ENCODE measurements at places on chromosomes 1 and 21.

DNA sequence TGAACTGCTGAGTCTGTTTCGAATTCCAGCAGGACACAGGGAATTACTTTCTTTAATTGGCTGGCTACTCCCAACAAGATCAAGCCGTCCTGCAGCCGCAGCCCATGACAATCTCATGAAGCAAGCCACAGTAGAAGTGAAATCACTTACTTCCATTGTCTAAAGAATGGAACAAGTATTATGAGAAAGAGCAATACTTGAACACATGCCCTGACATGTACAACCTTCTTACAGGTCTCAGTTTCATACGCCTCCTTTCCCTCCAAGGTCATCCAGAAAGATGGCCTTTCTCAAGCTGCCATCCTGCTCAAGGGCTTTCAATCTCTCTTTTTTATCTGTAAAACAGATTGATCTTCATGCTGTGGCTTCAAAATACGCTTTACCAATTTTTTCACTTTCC, 85.1 kb downstream of the PCSK9 start:
- no peak for DNase-seq

- DNase-seq, result peak; percentile 80
Measured at GRCh38 chr1:43582162-43582566, 51.5 kb downstream of the PTPRF start.

DNA sequence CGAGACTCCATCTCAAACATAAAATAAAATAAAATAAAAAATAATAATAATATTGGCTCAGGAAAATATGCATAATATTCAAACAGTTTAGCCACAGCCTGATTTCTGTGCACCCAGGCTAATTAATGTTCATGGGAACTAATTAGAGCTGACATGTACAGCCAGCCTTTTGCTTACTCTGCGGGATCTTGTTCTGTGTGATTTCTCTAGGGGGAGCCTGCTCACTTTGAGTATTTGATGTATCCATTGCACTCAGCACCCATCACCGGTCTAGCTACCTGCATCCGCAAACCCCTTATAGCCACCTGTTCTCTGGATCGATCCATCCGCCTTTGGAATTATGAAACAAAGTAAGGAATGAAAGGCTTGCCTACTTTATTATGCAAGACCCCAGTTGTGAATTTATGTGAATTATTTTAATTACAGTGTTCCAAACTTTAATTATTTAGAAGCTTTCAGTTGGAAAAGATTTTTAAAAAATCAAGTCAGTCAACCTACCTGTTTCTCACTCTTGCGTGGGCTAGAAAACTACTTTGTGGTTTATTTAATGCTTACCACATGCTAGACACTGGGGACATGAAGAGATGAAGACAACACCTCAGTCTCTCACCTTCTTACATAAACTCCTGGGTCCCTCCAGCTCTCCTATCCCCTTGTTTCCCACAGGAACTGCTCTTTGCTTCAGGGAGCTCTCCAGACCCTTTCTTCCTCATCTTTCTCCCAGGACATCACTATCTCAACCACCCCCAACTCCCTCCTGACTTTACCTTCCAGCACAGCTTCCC, 25.4 kb downstream of the CFAP57 start:
- no peak for DNase-seq

GRCh38 chr1:117499071-117499470, 106.8 kb upstream of the TENT5C start:
- no peak for DNase-seq

DNA sequence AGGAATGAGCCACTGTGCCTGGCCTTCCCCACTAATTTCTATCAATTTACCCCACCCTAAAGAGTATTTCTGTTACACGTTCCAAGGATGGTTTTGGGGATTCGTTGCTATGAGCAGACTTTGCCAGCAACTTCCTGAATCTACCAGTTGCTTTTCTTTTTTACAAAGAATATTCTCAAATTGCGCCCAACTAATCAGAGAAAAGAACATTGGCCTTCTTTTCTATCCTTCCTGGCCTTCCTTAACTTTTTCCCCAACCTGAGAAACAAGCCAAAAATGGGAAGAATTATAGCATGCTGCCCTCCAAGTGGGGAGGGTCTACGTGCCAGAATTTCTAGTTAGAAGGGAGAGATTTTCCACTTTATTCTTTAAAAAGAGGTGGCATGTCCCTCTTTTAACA, 44.9 kb upstream of the SLC45A1 start:
- no peak for DNase-seq

GRCh38 chr1:177975588-177976495, 6.0 kb upstream of the SEC16B start:
- peak; percentile 38 for DNase-seq

- DNase-seq, result no peak
Measured at GRCh38 chr1:171257607-171258076, 9.3 kb downstream of the FMO1 start.

- no peak for DNase-seq
Measured at GRCh38 chr1:92910081-92910480, 51.2 kb downstream of the DIPK1A start.

GRCh38 chr1:93678946-93679480, 2.6 kb downstream of the BCAR3 start:
- DNase-seq, result no peak

DNA sequence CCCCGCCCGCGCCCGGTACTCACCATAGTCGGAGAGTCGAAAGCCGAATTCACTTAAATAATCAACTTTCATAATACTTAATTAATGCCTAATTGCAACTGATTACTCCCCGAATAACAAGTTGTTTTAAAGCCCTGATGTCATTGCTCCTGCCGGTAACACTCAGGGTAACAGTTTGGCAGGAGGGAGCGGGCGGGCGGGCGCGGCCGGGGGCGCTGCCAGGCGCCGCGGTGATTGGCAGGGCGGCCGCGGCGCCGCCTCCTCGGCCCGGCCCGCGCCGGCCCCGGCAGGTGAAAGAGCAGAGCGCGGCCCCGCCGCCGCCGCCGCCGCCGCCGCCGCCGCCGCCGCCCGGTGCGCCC, 102.2 kb downstream of the CASZ1 start:
- DNase-seq, result peak; percentile 31

DNA sequence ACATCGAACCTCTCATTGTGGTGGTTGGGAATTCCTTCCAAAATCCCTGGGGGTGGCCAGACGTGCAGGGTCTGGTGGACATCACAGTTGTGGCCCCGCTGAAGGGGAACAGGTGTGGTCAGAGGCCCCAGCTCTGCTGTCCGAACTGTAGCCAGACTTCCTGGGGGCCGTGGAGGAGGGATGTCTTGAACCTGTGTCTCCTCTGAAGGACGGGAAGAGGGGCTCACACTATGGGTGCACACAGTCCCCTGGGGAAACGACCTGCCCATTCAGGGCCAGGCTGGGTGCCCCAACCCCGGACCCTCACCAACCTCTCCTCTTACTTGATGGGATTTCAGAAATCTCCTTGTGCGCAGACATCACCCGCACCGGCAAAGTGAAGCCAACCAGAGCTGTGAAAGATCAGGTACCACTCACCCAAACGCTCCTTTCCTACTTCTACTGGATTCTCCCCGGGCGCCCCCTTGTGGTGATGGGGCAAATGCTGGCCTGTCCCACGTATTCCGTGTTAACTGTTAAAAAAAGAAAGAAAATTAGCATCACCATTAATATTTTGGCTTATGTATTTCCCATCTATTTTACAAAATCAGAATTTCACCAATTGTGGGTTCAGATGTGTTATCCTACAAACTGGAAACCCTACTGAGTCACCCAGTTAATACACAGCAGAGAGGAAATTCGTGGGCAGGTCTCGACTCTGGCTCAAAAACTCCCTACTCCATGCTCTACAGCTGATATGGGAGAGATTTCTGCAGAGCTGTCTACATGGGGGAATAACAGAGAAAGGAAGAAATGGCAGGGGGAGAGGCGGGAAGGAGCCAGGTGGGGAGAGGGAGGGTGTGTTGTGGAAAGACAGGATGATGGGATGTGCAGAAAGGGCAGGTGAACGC, 28.1 kb downstream of the PADI4 start:
- DNase-seq, result peak; percentile 35

GRCh38 chr1:107293901-107294613, 153.2 kb downstream of the NTNG1 start:
- DNase-seq, result no peak

DNA sequence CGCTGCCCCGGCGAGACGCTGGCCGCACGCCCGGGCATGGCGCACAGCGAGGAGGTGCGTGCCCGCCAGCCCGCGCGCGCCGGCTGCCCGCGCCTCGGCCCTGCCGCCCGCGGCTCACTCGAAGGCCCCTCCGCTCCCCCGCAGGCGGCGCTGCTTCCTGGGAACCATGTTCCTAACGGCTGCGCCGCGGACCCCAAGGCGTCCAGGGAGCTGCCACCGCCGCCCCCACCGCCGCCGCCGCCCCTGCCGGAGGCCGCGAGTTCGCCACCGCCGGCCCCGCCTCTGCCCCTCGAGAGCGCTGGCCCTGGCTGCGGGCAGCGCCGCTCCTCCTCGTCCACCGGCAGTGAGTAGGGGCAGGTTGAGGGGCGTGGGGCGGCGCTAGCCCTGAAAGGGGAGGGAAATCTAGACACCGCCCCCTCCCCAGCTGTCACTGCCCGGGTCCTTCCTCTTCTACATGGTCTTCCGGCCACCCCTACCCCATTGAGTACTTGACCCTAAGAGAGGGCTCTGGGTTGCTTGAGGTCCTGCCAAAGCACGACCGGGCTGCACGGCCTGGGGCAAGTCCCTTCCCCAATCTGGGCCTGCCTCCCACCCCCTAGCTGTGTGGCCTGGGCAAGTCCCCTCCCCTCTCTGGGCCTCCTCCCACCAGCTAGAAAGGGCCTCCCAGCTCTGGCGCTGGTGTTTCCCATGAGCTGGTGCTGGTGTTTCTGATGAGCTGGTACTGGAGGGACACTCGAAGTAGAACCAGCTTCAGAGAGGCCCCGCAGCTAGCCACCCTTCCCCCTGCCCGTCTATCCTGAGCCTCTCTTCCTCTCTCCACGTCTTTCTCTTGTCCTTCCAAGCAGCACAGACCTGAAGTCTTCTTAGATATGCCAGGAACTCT, 17.0 kb downstream of the TNFRSF25 start:
- no peak for DNase-seq

- no peak for DNase-seq
Measured at GRCh38 chr1:42680055-42680454, 2.2 kb upstream of the YBX1 start.

GRCh38 chr1:24468685-24469316, 33.8 kb upstream of the RCAN3 start:
- DNase-seq, result no peak

DNA sequence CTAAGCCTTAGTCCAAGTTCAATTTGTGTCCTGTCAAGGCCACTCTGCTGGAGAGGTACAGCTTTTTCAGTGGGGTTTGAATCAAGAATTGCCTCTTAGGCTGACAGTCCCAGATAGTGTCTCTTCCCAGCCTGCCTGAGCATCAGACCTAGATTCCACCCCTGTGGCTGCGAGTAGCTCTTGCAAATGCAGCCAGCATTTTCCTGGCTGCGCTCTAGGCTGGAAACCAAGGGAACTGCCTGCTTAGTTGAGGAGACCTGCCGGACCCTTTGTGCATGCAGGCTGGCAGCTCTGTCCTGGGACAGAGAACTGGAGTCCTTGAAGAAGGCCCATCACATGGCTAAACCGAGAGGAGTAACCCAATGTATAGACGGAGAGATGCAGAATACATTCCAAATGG, 293.7 kb downstream of the PCP4 start:
- no peak for DNase-seq

- no peak for DNase-seq
Measured at GRCh38 chr1:94339206-94339927, 78.8 kb upstream of the ABCD3 start.

GRCh38 chr1:114685851-114686250, 9.5 kb downstream of the AMPD1 start:
- no peak for DNase-seq

DNA sequence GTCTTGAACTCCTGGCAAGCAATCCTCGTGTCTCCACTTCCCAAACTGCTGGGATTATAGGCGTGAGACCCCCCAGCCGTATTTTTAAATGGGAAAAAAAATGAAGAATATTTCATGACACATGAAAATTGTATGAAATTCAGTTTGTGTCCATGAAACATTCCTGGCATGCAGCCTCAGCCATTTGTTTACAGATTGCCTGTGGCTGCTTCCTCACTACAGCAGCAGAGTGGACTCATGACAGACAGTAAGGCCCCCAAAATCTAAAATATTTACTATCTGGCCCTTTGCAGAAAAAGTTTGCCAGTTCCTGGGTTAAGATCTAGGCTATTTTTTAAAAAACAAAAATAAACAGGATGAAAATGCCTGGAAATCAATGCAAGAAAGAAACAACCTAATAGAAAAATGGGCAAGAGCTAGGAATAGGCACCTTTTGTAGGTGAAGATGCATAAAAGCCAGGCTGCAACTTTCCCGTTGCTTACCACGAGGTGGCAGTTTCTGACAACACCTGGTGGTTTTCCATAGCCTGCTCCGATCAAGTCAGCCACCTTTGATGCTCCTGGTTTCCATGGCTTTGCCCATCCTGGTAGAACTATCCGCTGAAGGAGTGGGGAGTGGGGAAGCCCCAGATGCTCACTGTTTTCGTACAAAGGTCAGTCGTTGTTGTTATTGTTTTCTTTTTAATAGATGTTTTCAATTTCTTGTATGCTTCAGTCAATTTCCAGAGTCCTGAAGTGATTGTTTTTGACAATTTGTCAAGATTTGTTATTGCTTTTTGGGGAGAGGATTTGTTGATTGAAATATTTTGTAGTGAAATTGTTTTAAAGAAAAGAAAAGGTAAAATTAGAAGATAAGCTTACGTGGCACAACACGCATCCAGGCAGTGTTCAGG, 24.3 kb downstream of the UBE2Q1 start:
- no peak for DNase-seq

DNA sequence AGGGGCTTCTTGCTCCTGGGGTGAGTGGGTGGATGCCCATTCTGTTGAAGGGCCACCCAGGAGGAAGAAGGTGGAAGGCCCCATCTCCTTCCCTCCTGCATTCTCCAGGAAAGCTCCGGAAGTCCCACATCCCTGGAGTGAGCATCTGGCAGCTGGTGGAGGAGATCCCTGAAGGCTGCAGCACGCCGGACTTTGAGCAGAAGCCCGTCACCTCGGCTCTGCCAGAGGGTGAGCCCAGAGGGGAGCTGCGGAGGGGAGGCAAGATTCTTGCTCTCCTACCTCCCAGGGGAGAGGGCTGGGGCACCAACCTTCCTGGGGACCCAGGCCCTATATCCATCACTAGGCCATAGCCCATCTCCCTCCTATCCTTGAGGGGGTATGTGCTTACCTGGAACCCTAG, 3.4 kb downstream of the IGFN1 start:
- DNase-seq, result no peak

DNA sequence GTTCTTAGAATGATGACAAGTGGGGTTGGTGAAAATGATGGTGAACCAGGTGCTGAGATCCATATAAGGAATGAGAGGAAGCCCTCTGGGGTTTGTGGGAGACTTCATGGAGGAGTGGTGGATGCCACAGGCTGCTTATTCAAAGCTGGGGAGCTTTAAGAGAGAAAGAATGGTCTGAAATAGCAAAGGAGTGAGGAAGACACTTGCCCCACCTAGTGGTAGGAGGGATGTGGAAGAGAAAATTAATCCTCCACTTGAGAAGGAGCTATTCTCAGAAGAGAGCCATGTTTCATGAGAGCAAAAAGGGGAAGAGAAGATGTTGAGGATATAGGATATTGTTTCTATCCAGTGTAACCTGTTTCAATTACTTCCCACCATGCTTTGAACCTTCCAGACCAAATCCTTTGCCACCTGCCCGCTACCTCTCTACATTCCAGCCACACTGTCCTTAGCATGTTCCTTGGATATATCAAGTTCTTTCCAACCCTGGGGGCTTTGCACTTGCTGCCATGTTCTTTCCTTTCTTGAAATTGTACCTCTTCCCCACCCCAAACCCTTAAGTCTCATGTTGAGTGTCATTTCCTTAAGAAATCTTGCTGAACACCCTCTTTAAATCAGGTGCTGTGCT, 19.6 kb upstream of the ZNF648 start:
- no peak for DNase-seq

Data from HS-27A (cell line).